ENCODE measurements at places on chromosomes 1 and 21.

DNA sequence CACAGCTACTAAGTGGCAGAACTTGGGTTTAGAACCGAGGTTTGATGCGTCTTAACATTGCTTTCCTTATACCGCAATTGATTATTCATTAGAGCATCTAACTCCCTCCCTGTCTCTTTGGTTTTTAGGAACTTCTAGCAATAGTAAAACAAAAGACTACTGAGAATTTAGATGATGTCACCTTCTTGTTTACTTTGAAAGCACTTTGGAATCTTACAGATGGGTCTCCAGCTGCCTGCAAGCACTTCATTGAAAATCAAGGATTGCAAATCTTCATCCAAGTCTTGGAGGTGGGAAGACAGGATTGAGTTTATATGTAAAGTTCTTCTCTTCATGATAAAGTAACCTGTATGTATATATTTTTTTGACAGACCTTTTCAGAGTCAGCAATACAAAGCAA is 35.0 kb downstream of the ZYG11A start:
- no peak for DNase-seq

DNA sequence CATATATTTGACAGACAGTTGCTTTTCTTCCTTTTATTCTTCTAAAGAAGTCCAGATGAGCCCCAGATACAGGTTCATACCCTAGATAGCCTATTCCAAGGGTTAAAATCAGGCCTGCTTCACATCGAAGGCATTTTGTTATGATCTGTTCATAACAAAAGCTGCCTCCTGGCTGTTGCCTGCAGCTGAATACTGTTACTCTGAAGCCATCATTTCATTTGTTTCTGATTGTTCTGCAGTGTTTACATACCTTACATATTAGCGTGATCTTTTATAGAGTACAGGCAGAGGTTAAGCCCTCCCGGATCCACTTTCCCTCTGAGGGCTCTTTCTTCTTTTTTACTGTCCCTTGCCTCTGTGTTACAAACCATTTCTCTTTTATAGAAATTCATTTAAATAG is 219.0 kb upstream of the HOOK1 start:
- DNase-seq = no peak

GRCh38 chr1:228835911-228836310 is 100.6 kb downstream of the RHOU start:
- no peak for DNase-seq

DNA sequence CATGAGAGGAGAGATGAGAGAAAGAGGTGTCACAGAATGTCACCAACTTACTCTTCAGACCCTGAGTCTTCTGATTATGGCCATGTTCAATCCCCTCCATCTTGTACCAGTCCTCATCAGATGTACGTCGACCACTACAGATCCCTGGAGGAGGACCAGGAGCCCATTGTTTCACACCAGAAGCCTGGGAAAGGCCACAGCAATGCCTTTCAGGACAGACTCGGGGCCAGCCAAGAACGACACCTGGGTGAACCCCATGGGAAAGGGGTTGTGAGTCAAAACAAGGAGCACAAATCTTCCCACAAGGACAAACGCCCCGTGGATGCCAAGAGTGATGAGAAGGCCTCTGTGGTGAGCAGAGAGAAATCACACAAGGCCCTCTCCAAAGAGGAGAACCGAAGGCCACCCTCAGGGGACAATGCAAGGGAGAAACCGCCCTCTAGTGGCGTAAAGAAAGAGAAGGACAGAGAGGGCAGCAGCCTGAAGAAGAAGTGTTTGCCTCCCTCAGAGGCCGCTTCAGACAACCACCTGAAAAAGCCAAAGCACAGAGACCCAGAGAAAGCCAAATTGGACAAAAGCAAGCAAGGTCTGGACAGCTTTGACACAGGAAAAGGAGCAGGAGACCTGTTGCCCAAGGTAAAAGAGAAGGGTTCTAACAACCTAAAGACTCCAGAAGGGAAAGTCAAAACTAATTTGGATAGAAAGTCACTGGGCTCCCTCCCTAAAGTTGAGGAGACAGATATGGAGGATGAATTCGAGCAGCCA is 8.0 kb downstream of the ELOA start:
- DNase-seq = no peak

- DNase-seq = no peak
Observed at GRCh38 chr1:159979257-159979656, 25.2 kb upstream of the SLAMF9 start.

- DNase-seq = no peak
Observed at GRCh38 chr1:245079021-245079609, 75.7 kb upstream of the KIF26B start.

DNA sequence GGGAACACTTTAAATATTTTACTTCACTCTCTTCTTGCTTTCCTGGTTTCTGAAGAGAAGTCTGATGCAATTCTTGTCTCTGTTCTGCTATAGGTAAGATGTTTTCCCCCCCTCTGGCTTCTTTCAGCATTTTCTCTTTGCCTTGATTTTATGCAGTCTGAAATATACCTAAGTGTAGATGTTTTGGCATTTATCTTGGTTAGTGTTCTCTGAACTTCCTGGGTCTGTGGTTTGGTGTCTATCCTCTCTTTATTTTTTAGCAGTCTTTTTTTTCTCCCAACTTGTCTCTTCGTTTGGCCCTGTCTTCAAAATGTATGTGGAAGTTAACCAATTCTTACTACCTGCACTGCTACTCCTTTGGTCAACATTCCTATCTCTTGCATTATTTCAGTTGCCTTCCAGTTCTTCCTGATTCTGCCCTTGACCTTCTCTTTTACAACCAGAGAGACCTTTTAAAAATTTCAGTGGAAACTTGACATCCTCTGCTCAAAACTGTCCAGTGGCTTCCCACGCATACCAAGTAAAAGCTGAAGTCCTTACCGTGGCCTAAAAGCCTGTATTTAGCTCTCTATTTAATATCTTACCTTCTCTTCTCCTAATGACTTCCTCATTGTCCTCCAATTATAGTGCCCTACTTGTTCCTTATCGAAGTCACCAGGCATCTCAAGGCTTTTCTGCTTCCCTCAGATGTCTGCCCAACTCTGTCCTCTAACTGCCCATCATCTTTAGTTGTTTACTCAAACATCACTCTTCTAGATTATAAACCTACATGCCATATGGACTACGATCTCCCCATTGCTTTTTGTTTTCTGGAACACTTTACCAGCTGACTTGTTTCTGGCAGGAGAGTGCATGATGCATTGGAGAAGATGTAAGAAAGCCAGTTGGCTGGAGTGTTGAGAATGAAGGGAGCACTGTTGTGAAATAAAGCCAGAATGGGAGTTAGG is 40.9 kb downstream of the RAP1A start:
- DNase-seq = no peak

DNA sequence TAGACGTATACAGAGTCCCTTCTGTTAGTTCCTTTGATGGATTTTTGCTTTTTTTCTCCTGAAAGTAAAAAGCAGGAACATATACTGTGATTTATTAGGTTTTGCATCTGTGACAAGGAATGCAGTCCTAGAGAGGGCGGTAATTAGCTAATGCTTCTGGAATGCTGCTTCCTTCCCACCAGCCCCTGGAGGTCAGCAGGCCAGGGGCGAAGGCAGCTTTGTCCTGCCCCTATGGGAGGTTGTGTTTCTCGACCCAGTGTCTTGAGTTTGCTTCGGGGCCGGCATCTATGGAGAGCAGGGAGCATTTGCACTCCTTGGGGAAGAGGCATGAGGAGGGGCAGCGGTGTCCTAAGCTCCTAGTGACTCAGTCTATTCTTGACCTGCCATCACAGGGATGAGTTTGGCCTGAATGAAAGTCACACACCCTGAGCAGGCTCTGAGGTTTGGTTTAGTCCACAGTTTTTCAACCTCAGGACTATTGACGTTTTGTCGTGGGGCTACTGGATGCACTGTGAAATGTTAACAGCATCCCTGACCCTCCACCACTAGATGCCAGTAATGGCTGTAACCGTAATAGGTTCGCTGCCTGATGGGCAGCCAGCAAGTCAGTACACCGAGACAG is 85.0 kb upstream of the KCNJ15 start:
- DNase-seq = no peak
